ENCODE measurements at places on chromosomes 7 and 10.

DNA sequence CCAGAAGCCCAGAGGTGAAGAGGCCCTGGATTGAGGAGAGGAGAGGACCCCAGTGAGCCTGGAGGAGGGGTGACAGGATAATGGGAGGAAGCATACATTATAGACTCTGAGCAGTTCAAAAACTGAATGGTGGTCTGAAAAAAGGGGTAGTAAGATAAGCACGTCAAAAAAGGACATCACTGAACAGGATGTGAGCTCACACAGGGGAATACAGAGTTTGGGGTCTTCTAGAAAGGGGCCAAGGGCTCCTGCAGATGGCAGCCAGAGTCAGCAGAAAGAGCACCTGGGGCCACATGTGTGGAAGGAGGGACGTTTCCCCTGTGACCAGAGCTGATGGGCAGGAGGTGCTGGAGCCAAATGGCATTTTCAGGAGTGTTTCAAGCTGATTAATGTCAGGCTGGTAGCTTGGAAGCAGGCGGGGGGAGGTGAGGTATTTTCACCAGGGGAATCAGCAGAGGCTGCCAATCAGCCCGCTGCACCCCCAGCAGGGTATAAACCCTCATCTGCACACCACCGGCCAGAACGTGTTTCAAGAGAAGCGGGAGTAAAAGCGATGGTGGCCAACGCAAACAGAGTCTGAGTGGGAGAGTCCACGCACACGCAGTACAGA, 85.8 kb downstream of the TNS3 start:
- no peak for DNase-seq

DNA sequence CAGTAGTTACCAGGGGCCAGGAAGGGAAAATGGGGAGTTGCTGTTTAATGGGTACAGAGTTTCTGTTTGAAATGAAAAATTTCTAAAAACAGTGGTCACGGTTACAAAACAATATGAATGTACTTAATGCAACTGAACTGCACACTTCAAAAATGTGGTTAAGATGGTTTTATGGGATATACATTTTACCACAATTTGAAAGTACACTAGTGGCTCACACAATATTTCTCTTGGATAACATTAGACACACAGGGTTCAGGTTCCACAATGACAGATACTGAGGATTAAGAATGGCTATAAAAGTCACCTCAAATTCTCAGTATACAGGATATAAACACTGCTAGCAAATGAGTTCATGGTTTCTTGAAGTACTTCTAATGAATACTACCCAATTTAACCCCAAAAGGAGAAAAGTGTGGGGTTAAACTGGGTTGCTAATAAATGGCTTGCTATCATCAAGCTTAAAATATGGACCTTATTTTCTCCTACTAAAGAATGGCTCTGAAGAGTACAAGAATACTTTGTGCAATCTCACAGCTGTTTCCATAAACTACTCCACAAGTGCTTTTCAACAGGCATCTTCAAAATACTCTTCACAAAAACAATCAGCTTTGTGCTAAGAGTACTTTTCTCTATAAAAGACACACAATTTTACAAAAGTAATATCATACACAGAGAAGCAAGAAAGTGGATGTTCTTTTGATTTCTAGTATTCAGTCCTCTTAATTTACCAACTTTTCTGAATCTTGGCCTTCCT, 92.9 kb downstream of the SRPK2 start:
- no peak for DNase-seq

DNA sequence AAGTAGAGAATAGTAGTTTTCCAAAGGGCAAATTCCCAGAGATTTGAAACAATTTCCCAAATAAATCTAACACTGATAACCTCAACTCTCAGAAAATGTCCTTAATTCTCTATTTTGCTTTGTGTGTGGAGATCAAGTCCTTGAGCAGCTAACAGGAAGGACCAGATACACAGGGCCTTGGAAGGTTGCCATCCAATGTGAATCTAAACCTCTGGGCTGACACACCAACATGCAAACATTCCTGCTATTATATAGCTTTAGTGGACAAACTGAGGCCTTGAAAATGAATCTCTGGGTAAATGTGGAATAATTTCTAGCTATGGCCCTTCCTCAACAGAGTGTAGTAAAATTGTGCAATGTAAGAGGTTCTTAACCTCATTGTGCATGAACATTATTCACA, 44.1 kb upstream of the PARD3 start:
- no peak for DNase-seq

DNA sequence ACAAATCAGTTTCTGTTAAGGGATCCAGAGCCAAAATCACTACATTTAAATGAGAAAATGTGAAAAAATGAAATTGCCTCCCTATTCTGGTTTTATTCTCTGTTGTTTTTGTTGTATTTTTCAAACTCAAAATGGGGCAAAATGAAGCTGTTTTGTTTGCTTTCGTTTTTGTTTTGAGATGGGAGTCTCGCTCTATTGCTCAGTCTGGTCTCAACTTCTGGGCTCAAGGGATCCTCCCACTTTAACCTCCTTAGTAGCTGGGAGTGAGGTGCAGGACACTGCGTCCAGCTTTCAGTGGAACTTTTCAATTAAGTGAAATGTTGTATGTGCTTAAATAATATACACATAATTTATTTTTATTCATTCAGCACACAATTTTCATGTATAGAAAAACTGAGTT, 205.0 kb downstream of the SORCS1 start:
- no peak for DNase-seq

All from neural crest cell (in vitro differentiated cells).